ENCODE measurements at places on chromosomes 2 and 18.

DNA sequence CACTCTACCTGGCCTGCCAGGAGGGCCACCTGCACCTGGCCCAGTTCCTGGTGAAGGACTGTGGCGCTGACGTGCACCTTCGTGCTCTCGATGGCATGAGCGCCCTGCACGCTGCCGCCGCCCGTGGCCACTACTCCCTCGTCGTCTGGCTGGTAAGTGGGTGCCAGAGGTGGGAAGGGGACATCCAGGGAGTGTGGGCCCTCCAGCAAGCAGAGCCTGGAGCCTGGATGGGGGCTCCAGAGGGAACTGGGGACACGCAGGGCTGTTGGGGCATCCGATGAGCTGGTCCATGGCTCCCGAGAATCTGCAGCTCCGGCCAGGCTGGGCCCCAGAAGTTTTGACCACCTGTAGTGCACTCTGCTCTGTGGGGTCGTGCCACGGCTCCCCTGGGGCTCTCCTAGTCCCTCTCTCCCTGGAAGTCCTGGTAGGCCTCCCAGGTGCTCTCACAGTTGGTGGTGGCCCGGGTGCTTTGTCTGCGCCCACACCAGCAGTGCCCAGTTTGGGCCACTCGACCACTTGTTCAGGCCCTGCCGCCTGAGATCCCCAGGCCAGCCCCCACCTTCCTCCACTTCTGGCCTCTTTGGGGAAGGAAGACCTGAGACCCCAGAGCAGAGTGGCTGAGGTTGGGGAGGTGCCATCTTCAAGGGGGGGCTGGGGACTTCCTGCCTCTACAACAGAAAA, 4.7 kb downstream of the ESPNL start:
- no peak for DNase-seq

DNA sequence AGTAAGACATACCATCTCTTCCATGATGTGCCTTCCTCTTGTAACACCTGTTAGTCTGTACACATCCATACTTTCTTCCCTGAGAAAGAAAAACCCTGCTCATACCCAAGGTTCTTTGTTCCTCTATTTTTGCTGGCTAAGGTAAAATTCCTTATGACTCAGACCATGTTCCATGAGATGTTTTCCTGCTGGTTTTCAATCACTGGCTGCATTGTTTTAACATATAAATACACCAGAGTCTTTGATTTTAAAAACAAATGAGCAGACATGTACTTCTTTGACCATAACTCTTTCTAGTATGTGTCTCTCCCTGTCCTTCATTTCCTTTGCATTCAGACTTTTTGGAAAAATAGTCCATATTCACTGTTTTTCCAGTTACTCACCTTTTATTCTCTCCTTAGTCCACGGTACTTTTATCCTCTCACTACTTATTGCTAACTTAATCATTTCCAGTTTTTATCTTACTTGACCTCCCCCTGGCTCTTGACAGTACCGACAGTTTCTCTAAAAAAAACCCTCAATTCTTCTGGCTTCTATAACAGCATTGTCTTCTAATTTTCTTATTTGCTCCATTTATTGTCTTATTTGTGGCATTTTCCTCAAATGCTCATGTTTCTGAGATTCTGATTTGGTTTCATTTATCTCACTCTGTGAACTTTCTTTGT, 4.3 kb downstream of the VAPA start:
- no peak for DNase-seq

GRCh38 chr2:147182260-147182659, 662.6 kb upstream of the ACVR2A start:
- DNase-seq: peak; percentile 23

- DNase-seq: no peak
Observed at GRCh38 chr2:27130396-27130795, 4.0 kb downstream of the PREB start.

- DNase-seq: no peak
Observed at GRCh38 chr2:235594041-235594440, 100.2 kb downstream of the AGAP1 start.

GRCh38 chr2:111118981-111119821, 1.5 kb upstream of the BCL2L11 start:
- no peak for DNase-seq

DNA sequence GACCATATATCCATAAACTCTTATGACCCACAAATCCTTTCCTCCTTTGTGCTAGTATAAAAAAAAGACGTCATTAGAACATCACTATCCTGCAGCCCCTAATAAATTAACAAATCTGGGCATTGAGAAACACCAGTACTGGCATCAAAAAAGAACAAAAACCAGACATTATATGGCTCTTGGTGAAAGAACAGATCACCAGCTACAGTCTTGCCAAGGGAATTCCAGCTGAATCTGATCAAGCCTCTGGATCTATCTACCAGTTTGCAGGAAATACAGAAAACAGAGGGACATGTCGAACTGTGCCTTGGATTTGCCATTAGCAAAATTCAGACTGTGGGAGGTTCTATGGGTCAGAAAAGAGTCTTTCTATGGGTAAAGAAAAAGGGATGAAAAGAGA, 93.7 kb upstream of the DDX18 start:
- no peak for DNase-seq

GRCh38 chr2:178115271-178115670, 3.0 kb downstream of the RBM45 start:
- DNase-seq: no peak

DNA sequence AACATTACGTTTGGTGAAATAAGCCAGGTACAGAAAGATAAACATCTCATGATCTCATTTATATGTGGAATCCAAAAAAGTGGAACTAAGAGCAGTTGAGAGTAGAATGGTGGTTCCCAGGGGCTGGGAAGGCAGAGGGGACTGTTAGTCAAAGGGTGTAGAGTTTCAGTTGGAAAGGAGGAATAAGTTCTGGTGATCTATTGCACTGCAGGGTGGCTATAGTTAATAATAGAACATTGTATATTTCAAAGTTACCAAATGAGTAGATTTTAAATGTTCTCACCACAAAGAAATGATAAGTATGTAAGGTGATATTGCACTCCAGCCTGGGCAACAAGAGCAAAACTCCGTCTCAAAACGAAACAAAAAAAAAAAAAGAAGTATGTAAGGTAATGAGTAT, 260.1 kb upstream of the RAB6C start:
- DNase-seq: no peak

GRCh38 chr2:120262150-120262549, 9.5 kb downstream of the RALB start:
- DNase-seq: no peak

- DNase-seq: no peak
Observed at GRCh38 chr2:224793946-224794345, 77.8 kb upstream of the CCDC195 start.

DNA sequence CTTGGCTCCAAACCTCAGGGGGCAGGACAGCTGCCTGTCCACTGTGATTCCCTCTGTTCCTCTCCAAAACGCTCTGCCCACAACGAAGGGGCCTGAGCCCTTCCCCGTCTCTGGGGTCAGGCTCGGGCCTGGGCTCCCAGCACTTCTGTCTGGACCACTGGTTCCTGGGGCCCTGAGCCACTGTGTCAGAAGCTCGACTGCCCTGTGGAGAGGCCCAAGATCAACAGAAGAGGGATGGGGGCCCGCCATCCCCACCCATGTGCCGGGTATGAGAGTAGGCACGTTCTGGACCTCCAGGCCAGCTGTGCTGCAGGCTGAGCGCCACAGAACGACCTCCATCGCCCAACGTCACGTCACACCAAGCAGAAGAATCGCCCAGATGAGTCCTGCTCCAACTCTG, 119.9 kb upstream of the HS6ST1 start:
- DNase-seq: no peak

DNA sequence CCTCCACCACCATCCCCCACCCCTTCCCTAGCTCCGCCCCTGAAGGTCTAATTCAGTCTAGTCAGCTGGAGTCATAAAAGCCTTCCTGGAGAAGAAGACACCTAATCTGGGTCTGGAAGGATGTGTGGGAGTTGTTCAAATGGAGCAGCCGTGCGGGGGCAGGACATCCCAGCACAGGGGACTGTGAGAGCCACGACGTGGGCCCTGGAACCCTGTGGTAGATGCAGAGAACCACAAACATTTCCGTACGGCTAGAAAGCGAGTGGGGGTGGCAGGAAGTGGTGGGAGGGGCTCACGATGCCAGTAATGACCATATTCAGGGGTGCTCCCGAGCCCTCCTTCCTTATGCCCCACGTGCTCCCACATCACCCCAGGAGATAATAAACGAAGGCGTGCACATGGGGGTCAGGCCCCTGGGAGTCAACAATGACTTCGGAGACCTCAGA, 20.9 kb upstream of the COL6A3 start:
- peak; percentile 60 for DNase-seq

DNA sequence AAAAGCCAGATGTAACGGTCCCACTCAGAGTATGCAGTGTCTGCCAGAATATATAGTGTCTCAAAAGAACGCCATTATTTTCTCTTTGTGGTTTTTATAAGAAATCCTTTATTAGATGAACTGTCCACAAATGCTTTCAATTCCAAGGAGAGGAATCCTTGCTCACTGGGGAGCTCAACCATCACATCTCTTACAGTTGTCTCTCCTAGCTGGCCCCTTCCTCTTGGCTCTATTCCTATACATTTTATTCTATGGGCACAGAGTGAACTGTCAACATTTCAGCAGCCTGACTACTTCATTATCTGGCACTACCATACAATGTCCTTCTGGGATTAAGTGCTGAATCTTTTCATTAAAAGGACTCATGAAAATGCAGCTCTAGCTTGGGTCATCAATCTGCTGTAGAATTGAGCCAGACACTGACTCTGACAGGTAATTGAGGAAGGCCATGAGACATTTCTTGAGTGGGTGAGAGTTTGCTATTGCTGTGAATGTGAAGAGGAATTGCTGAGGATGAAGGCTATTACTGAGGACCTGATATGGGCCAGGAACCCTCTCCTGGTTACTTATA, 96.5 kb upstream of the THOC1 start:
- no peak for DNase-seq

DNA sequence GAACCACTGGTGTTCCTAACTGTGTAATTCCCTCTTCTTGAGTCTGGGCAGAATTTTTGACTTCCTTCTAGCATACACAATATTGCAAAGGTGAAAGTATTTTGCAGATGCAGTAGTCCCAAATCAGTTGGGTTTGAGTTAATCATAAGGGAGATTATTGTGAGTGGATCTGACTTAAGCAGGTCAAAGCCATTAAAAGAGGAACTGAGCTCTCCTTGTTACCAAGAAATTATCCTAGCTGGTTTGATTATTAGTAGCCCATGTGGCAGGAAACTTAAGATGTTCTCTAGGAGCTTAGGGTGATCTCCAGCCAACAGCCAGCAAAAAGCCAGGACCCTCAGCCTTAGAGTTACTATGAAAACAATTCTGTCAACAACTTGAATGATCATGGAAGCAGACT, 221.8 kb downstream of the RPIA start:
- DNase-seq: no peak

- DNase-seq: no peak
Observed at GRCh38 chr18:62614494-62614893, 91.7 kb downstream of the ZCCHC2 start.

- no peak for DNase-seq
Observed at GRCh38 chr18:50602466-50602865, 42.6 kb downstream of the MAPK4 start.

GRCh38 chr2:27086724-27087593, at the start of gene KHK:
Gene KHK, plus strand, starts transcription at chr2:27086772. Its CDS starts 488 bp downstream, at chr2:27087260.
- DNase-seq: no peak

GRCh38 chr2:107525406-107525805, 301.3 kb upstream of the RGPD4 start:
- DNase-seq: no peak

DNA sequence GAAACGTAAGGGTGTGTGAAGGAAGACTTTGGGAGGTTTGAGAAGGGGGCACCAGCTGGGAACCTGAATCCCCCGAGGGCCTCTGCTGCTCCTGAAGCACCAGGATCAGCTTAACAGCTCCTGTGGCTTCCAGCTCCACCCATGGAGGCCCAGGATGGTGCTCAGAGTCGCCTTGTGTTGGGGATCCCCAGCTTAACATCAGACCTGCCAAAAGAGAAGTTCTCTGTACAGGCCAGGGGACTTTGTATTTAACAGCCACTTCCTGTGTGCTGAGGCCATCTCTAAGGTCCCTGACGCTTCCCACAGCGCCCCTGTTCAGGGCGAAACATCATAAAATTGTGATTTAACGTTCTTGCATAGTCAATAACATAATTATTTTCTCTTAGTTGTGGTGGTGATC, 77.5 kb downstream of the NCK2 start:
- no peak for DNase-seq

GRCh38 chr18:64210401-64210949, 61.6 kb upstream of the LINC00305 start:
- DNase-seq: no peak

- no peak for DNase-seq
Observed at GRCh38 chr2:72676341-72677025, 149.3 kb downstream of the EXOC6B start.

DNA sequence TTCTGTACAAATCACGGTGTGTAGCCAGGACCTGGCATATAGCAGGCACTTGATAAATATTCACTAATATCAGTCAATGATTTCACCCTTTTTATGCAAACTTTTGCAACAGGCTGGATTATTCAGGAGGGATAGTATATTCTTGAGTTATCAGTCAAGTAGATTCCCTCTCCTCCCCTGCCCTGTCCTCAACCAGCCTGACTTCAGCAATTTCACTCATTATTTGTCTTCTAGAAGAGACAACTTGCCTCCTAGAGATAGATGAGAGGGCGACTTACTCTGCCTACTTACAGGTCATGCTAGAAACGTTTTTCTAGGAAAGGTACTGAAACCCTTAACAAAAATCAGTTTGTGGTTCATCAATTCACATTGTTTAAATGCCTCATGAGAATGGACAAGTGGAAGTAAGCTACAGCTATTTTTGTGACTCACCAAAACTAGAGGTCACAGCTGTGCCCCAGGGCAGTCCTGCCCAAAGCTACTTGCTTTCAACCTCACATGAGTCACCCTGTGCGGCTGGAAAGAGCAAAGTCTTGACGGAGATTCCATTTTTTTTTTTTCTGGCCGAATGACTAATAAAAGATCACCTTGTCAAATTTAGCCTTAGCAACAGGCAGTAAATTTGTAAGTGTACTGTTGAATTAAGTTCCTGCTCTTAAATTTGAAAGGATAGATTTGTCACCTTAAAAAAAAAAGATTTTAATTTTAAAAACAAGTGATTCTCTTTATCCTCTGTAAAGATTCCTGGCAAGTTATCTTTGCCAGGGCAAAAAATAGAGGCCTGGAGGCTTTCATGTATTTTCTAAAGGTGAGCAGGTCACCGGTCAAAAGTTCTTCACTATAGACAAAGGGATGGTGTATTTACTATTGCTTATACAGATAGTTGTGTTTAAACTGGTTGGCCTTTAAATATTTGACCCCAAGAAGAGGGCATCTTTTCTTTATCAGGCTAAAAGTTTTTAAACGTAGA, 109.0 kb upstream of the SLC35G4 start:
- no peak for DNase-seq

DNA sequence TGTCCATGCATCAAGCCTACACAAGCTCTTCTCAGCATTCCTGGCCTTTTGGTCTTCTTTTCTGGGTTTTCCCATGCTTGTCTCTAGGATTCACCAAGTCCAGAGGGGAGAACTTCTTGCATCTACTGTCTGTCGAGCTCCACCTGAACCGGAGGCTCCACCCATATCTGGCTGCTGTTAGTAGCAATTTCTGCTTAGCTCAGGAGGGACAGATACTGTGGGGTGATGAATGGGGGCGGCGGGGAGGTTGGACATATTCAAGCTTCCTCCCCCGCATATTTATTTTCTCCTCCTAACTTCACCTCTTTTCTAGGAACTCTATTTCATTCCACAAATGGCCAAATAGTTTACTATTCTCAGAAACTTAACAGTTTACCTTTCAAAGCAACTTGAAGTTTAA, 163.5 kb downstream of the PTH2R start:
- DNase-seq: no peak

Measured in activated CD4-positive, alpha-beta T cell treated with anti-CD3 and anti-CD28 coated beads for 1 hour (primary cell).